HS-27A (cell line): ENCODE measurements at places on chromosomes 16 and 17.

DNA sequence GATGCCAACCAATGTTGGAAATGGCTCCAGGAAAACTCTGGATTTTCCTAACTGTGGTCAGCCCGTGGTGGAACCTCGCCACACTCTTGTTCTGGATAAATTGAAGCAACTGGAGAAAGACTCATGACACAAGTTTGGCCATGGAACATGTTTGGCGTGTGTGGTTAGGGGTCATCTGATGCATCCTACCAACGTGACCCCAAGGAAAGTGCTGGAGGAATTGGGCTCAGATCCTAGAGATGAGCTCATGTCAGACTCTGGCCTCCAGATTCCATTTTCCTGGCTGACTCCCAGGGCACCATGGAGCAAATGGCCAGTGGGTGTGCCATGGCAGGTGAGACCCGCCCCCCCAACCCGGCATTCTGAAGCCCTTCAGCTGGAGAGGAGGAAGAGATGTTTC lies 58.5 kb downstream of the CACNG5 start:
- no peak for DNase-seq

DNA sequence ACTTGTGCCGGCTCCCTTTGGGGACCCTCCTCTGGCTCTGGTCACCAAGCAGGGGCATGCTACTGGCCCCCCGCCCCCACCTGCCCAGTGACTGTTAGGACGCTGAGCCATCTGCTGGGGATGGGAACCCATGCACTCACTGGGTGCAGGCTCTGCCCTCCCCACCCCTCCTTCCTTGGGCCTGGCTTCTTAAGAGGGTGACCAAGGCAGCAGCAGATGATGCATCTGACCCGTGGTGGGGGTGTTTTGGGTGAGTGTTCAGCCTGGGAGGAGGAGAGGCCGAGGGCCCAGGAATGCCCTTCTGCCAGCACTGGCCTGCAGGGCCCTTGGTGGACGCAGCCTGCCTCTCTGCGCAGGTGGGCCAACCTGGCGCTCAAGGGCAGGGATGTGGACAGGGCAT lies 19.2 kb upstream of the MTSS2 start:
- DNase-seq, result no peak

DNA sequence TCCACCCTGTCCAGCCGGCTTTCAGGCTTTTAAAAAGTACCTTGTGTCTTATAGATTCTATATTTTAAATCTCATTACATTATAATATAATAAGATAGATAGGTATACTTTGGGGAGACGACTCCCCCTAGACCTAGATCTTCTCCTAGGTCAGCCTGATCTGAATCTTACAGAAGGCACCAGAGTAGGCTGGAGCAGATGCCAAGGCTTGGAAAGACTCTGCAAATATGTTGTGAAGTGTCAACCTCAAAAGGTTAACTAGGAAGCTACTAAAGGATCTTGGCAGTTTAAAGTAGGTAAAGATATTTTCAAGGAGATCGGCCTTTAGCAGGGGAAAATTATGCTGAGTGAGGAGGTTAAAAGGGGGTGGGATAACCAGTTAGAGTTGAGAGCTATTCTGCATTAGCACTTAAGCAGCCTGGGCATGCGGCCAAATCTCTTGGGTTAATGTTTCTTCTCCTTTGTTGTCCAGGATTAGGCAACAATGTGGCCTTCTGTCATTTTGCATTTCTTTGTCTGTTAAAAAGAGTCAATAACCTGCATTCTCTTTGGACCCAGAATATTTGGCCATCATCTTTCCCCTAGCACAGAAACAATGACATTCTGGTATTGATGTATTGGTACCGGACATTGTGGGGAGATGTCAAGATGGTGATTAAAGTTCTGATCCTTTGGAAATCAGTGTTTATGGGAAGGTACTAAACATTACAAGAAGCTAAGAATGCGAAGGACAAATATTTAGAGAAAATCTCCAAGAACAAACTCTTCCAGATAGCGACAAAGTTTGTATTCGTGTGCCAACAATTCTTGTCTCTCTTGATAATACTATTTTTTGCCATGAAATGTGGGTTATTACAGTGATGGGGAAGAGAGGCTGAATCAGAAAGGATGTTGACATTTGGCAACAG lies 51.2 kb upstream of the DHX40 start:
- DNase-seq, result no peak

GRCh38 chr16:78985716-78986605 lies 614.6 kb downstream of the MAF start:
- no peak for DNase-seq

DNA sequence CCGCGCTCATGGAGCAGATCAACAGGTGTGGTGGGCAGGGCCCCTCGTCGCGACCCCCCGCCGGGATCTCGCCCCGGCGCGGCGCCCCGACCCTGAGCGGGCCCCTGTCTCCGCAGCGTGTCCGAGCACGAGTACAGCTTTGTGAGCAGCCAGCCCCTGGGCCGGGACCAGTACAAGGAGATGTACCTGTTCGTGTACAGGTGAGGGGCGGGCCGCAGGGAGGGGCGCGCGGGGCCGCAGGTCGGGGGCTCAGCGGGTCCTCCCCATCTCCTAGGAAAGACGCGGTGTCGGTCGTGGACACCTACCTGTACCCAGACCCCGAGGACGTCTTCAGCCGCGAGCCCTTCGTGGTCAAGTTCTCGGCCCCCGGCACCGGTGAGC lies 848 bp downstream of the DNASE1L2 start:
- DNase-seq, result no peak

- no peak for DNase-seq
Observed at GRCh38 chr17:27751166-27751565, 49.2 kb downstream of the NOS2 start.

GRCh38 chr16:67104061-67104460 lies 5.7 kb upstream of the PHAF1 start:
- no peak for DNase-seq

GRCh38 chr17:77927777-77928518 lies 30.6 kb upstream of the TNRC6C start:
- no peak for DNase-seq

GRCh38 chr16:1346422-1347285 lies 5.0 kb downstream of the TSR3 start:
- DNase-seq, result no peak

DNA sequence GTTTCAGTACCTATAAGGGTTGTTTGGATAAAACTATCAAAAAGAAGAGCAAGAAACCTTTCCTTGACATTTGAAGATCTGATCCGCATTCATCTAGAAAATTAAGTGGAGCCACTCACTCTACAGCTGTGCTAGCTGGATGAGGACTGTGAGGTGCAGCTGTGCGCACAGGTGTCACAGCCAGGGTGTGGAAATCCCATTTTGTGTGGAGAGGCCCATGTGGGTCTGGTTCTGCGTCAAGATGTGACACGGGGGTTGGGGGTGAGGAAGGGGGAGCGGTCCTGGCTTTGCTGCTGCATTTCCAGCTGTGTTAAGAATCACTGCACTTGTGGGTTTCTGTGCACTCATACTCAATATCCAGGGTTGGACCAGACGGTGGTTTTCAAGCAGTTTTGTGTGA lies 70.7 kb downstream of the CLEC16A start:
- no peak for DNase-seq

GRCh38 chr17:75652934-75653549 lies 13.9 kb downstream of the RECQL5 start:
- no peak for DNase-seq

- DNase-seq, result no peak
Observed at GRCh38 chr16:12377497-12377896, 401.0 kb downstream of the SNX29 start.

GRCh38 chr17:58527306-58527705 lies 12.9 kb upstream of the MTMR4 start:
- DNase-seq, result no peak

GRCh38 chr17:35870906-35871819 lies 2.5 kb upstream of the HEATR9 start:
- no peak for DNase-seq
